ENCODE measurements at places on chromosomes 4 and X. TPM values are rescaled to one million over a fixed set of nuclear protein-coding genes. Genes with fewer than 3 reads are reported as not detected.

DNA sequence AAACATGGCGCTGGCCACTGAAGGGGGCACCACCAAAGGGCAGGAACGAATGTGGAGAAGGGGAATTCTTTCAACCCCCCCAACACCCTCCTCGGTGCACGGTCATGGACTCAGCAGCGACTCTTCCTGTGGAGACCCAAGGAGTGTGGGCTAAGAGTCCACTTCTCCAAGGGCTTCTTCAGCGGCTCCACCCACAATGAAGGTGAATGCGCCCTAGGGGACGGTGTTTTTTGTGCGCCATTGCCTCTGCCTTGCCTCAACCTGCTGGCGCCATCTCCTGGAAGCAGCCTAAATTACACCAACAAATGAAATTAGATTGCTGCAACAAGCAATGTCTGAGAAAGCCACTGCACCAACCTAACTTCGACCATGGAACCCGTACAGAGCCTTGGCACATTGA is 169.2 kb upstream of the MAGEB18 start:
- H3K27ac ChIP-seq: no peak overlapping the region
- H3K4me3 ChIP-seq: no peak overlapping the region
- H3K36me3 ChIP-seq: no peaks in the 10 kb centered on the region
- no peaks in the 10 kb centered on the region for H3K4me1 ChIP-seq
- DNase-seq: no peak

GRCh38 chrX:32798990-32799389 is 412.4 kb downstream of the DMD start:
- no peak overlapping the region for H3K4me3 ChIP-seq
- no peak overlapping the region for H3K27ac ChIP-seq
- H3K4me1 ChIP-seq: no peaks in the 10 kb centered on the region

NEXMIF gene
- 0.20 TPM for polyA plus RNA-seq

GRCh38 chr4:39970671-39971640 is 6.8 kb downstream of the PDS5A start:
- no peak overlapping the region for H3K27ac ChIP-seq
- no peaks in the 10 kb centered on the region for H3K27me3 ChIP-seq
- H3K4me1 ChIP-seq: peaks cover 68% of the 10 kb centered on the region
- no peak overlapping the region for H3K4me3 ChIP-seq

DNA sequence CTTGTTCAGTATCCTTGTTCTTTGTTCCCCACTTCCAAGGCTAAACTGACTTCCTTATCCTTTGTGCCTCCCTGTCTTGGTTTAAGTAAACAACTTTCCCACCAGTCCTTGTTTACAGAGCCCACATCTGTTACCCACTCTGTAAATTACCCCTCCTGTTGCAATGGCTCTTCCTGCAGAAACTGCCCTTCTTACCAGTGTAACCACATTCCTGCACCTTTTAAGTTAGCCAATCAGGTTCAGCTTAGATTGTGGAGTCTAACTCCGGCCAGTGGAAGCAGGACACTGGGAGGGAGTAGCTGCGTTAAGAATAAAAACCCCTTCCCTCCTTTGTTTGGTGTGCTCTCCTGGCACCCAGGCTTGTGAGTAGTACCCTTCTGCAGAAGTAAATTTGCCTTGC is 360.9 kb downstream of the PRDM5 start:
- H3K4me1 ChIP-seq: no peaks in the 10 kb centered on the region
- H3K27ac ChIP-seq: no peak overlapping the region
- H3K36me3 ChIP-seq: no peaks in the 10 kb centered on the region

TKTL1 gene
- polyA plus RNA-seq: 19.3 TPM
